Sciatic nerve (tissue), 2 donors: ENCODE measurements at places on chromosomes 7 and 10. TPM values are rescaled to one million over a fixed set of nuclear protein-coding genes. Genes with fewer than 3 reads are reported as not detected.

The FAM24B gene
- total RNA-seq, result 5.4 TPM

The C10orf53 gene
- not detected for total RNA-seq

The CALML3 gene
- total RNA-seq, result not detected

- no peak for DNase-seq
These were observed 8.4 kb upstream of the LFNG start for GRCh38 chr7:2510909-2511768.
